ENCODE measurements at places on chromosomes 1 and 21. TPM values are rescaled to one million over a fixed set of nuclear protein-coding genes. Genes with fewer than 3 reads are reported as not detected.

DNA sequence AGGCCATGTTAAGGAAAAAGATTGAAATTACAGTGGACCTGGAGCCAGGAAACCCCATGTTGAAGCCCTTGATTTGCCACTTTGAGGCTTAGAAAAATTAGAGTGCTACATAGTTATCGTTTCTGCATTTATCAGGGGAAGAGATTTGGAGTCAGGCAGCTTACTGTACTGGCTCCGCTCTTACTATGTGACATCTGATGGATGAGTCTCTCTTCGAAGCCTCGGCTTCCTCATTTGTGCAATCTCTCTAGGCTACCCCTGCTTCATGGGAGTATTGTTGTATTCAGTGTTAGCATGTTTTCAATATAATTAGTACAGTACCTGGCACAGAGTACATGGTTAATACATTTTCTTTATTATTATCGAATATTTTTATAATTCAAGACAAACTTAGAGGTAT is 480.4 kb upstream of the USP24 start:
- H3K27me3 ChIP-seq, result no peaks in the 10 kb centered on the region
- peak; percentile 25 for DNase-seq
- no peak overlapping the region for H3K4me3 ChIP-seq
- peaks cover 38% of the 10 kb centered on the region for H3K4me1 ChIP-seq
- H3K36me3 ChIP-seq, result no peaks in the 10 kb centered on the region

The LRRC8B gene
- total RNA-seq, result 5.8 TPM

The SIK1 gene
- total RNA-seq, result 0.48 TPM

The MAP10 gene
- 9.8 TPM for total RNA-seq

DNA sequence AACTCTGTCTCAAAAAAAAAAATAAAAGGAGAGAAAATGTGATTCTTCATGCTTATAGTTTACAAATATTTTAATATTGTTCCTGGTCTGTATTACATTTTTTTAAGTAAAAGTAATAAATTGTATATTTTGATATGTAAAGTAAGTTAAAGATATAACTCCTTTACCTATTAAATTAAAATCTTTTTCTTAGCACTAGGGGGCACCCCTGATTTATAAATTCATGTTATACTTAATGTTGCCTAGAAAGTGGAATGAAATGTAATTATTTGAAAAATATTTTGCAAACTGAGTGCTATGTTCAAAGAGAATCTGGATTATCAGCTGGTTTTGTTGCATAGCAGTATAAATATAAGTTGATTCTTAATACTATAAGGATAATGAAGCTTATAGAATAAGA is 49.2 kb downstream of the RALGPS2 start:
- H3K27me3 ChIP-seq, result no peaks in the 10 kb centered on the region
- no peak overlapping the region for H3K4me3 ChIP-seq
- peak; percentile 2 for DNase-seq
- H3K4me1 ChIP-seq, result no peaks in the 10 kb centered on the region

The TNNT2 gene
- total RNA-seq, result 4,623 TPM

DNA sequence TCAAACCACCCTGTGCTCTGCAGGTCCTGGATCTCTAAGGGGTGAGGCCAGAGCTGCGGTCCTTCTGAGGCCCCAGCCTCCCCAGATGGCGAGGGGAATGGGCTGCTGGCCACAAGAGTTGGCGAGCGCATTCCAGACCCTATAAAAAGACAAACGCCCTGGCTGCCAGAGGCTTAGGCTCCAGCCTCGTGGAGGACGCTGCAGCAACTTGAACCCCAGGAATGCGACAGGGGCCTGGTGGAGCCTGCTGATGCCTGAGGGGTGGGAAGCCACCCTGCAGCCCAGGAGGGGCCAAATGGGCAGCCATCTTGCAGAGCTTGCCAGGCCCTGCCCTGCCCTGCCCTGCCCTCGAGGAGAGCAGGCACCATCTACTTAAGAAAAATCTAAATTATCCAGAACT is 8.6 kb downstream of the CACNA1S start:
- no peak overlapping the region for H3K27ac ChIP-seq
- no peaks in the 10 kb centered on the region for H3K4me1 ChIP-seq
- no peak overlapping the region for H3K4me3 ChIP-seq
- no peaks in the 10 kb centered on the region for H3K27me3 ChIP-seq
- no peak for DNase-seq
- H3K36me3 ChIP-seq, result no peaks in the 10 kb centered on the region

GRCh38 chr1:59186656-59187055 is 110.2 kb upstream of the FGGY start:
- H3K27me3 ChIP-seq, result no peaks in the 10 kb centered on the region
- H3K4me3 ChIP-seq, result no peak overlapping the region
- peak; percentile 60 for DNase-seq

- no peak overlapping the region for H3K27ac ChIP-seq
- DNase-seq, result no peak
- H3K4me3 ChIP-seq, result no peak overlapping the region
- no peaks in the 10 kb centered on the region for H3K4me1 ChIP-seq
Observed at GRCh38 chr1:42305639-42306038, 29.4 kb downstream of the FOXJ3 start.

DNA sequence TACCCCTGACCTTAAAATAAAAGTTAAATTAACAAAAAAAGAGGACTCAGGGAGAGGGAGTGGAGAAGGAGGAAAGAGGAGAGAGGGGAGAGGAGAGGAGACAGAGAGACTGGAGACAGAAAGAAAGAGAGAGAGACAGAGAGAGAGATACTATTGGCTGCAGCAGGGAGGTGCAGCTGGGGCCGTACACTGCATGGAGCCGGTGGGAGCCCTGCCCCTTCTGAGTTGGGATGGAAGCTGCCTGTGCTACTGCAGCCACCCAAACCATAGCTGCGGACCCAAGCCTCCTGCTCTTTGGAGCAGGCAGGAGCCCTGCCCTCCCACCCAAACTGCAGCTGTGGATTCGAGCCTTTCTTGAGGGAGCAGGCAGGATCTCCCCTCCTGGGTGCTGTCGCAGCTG is 32.7 kb upstream of the HP1BP3 start:
- H3K27me3 ChIP-seq, result no peaks in the 10 kb centered on the region
- no peak overlapping the region for H3K4me3 ChIP-seq
- H3K27ac ChIP-seq, result no peak overlapping the region
- no peaks in the 10 kb centered on the region for H3K4me1 ChIP-seq

DNA sequence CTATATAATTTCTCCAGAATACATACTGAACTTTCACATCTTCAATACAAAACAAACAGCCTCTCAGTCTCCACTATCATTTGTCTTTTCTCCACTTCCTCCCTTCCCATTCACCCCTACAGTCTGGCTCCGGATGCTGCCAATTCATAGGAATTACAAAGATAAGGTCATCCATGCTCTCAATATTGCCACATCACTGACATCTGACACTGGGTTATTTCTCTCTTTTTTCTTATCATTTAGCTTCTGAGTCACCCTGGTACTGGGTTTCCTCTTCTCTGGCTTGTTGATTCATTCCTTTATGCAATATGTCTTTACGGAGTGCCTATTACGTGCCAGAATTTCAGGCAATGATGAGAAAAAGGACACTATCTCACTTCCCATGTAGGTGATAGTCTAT is 3.1 kb upstream of the SH3BP5L start:
- no peaks in the 10 kb centered on the region for H3K36me3 ChIP-seq
- H3K27me3 ChIP-seq, result no peaks in the 10 kb centered on the region
- H3K4me1 ChIP-seq, result peaks cover 6% of the 10 kb centered on the region
- H3K4me3 ChIP-seq, result no peak overlapping the region

DNA sequence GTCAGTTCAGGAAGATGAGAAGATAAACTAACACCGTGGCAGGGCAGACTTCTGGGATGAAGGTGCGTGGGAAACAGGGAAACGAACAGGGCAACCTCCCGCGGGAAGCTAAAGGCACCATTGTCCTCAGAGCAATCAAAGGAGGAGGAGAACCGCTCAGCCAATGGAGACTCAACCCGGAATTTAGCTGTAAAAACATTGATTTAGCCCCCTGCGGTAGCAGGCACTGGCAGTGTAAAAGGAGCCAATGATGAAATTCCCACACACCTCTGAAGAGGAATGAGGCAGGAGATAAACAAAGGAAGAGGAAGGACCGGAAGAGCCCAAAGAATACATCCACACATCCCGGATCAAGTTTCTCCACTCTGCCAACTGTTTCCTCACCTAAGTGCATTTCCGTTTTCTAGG is 19.5 kb downstream of the HLCS start:
- no peak overlapping the region for H3K4me3 ChIP-seq
- no peaks in the 10 kb centered on the region for H3K36me3 ChIP-seq
- no peak for DNase-seq

Measured in cardiac muscle cell (in vitro differentiated cells and primary cell).